Smooth muscle cell of bladder (primary cell): ENCODE measurements at places on chromosomes 7 and 10. TPM values are rescaled to one million over a fixed set of nuclear protein-coding genes. Genes with fewer than 3 reads are reported as not detected.

Gene CFAP69
- 7.7 and 10.4 TPM in 2 replicates for total RNA-seq

Gene ELMO1
- total RNA-seq, result 3.0 and 5.6 TPM in 2 replicates

Gene AGBL3
- total RNA-seq, result 0.71 and 1.4 TPM in 2 replicates

Gene RAB18
- 41.2 and 49.3 TPM in 2 replicates for total RNA-seq

Gene CLDN3
- not detected in 2 replicates for total RNA-seq

Gene PLAC9
- total RNA-seq, result 12.3 and 18.9 TPM in 2 replicates

Gene TRPV5
- not detected in 2 replicates for total RNA-seq

Gene RADIL
- 0.46 and 0.57 TPM in 2 replicates for total RNA-seq

Gene SPRN
- total RNA-seq, result 0.43 and 0.46 TPM in 2 replicates

Gene ADCY1
- total RNA-seq, result 0.18 and 0.28 TPM in 2 replicates

Gene TRIM50
- not detected in 2 replicates for total RNA-seq

Gene ANKRD30A
- total RNA-seq, result not detected in 2 replicates

Gene SLC26A5
- total RNA-seq, result not detected in 2 replicates

Gene DYNC1I1
- total RNA-seq, result 0.28 and 0.83 TPM in 2 replicates

Gene FMC1
- total RNA-seq, result 10.8 and 16.6 TPM in 2 replicates

Gene SLC18A2
- not detected in 2 replicates for total RNA-seq

Gene POU6F2
- not detected in 2 replicates for total RNA-seq

Gene OR2A14
- total RNA-seq, result not detected in 2 replicates

Gene MMD2
- not detected in 2 replicates for total RNA-seq

Gene GARIN1A
- 0.43 and 0.83 TPM in 2 replicates for total RNA-seq

Gene PRPS1L1
- total RNA-seq, result 0.09 TPM in 1 of 2 replicates, not detected in the other

Gene IGFBP1
- total RNA-seq, result 0.14 TPM in 1 of 2 replicates, not detected in the other

Gene IL2RA
- total RNA-seq, result not detected in 2 replicates

Gene NYAP1
- 0.14 and 0.74 TPM in 2 replicates for total RNA-seq

Gene HMX2
- total RNA-seq, result not detected in 2 replicates

Gene WIPF3
- under 0.01 TPM in 1 of 2 replicates, not detected in the other for total RNA-seq

Gene TAS2R3
- total RNA-seq, result 0.85 and 1.8 TPM in 2 replicates

Gene SSC4D
- 0.28 and 0.55 TPM in 2 replicates for total RNA-seq

Gene AKR1E2
- total RNA-seq, result 6.5 and 13.9 TPM in 2 replicates

Gene HTR7
- 0.92 and 2.4 TPM in 2 replicates for total RNA-seq

Gene OR6B1
- total RNA-seq, result not detected in 2 replicates

Gene SEC24C
- 45.5 and 54.3 TPM in 2 replicates for total RNA-seq

Gene GRID2IP
- total RNA-seq, result not detected in 2 replicates

Gene C10orf53
- not detected in 2 replicates for total RNA-seq

Gene NACAD
- 0.71 and 0.83 TPM in 2 replicates for total RNA-seq

Gene SHTN1
- total RNA-seq, result 0.92 and 1.00 TPM in 2 replicates
